ENCODE measurements at places on chromosomes 5 and 9.

- DNase-seq = no peak
Observed at GRCh38 chr5:38478166-38478565, 78.3 kb downstream of the LIFR start.

DNA sequence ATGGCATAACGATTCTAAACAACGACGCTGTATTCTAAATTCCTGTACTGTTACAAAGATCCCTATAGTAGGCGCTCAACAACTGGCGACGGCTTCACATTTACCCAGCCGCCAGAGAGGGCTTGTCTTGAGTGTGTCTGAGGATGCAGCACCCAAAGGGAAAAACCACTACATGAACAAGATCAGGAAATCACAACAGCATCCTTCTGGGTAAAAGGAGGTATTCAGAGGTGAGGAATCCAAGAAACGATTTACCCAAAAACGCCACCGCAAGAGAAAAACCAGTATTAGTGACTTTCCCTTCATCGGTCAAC, 711 bp downstream of the TTC33 start:
- no peak for DNase-seq

GRCh38 chr5:177973066-177973635, 22.9 kb downstream of the PROP1 start:
- DNase-seq = no peak

- DNase-seq = no peak
Observed at GRCh38 chr5:91562922-91563321, 179.8 kb upstream of the ARRDC3 start.

DNA sequence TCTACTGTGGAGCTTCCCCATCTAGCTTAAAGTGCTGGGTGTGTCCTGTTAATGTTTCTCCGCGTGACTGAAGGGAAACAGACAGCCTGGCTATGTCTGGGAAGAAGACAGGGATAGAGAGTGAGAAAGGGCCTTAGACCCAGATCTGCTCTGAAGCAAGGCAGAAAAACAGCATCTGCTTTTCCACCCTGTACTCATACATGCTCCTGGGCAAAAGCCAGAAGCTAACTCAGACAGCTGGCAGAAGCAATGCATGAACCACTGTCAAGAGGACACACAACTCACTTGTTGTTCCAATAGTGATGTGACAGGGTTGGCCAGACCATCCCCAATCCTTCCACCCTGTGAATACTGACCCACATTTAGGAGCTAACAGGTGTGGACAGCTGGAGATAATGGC, 63.3 kb downstream of the DPYSL3 start:
- DNase-seq = no peak

DNA sequence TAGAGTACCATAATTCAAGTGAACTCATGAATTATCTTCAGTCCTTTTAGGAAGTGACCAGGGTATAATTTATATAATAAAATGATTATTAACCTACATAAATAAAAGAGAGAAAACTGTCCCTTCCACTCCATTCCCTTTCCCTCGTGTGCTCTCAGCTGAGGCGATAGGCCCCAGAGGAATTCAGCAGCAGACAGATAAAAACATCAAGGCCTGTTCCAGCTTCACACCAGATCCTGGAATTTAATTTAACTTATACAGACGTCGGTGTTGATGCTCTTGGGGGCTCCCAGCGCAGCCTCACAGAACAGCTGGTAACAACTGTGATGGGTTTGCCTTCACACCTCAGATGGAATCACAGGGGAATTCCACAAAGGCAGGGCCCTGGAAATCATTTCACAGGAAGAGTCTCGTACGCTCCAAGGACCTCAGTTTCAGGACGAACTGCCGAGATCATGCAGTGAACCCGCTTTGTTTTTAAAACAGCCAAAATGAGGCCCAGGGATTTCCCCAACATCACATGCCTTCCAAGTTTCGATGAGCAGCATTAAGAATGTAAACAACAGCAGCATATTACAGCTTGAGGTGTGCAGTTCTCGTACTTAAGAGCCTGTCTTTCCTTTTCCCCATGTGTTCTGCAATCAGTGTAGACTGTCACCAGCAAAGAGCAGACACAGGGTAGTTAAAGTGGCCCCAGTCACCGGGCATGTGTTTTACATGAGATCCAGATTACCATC, 73.6 kb upstream of the ALDH1B1 start:
- peak; percentile 53 for DNase-seq

- DNase-seq = no peak
Observed at GRCh38 chr5:1544294-1544961, 20.7 kb upstream of the LPCAT1 start.

DNA sequence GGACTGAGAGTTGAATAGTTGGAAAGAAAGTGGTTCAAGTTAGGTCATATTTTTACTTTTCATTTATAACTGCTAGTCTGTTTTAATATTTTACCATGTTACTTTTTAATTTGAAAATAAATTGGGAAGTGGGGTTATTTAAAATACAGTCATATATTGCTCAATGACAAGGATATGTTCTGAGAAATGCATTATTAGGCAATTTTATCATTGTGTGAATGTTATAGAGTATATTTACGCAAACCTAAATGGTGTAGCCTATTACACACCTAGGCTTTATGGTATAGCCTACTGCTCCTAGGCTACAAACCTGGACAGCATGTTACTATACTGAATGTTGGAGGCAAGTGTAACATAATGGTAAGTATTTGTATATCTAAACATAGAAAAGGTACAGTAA, 5.2 kb downstream of the CCDC152 start:
- DNase-seq = no peak

- DNase-seq = peak; percentile 39
Observed at GRCh38 chr9:76459694-76460635, 983 bp downstream of the GCNT1 start.

DNA sequence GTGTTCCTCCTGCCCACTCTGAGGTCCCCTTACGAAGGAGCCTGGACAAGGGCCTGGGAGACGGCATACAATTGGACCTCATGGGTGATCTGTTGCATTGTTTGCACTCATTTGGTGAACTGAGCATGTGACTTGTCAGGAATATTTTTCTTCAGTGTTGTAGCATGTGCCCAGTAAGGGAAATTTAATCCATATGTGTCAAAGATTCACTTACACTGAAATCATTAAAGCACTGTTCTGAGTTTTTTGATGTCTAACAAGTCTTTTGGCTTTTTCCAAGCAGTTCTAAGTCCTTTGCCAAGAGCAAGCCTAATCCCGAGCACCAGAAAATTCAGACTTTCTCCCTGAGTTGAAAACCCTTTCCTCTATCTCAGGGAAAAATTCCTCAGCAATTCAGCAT, 61.6 kb upstream of the RPS23 start:
- no peak for DNase-seq

DNA sequence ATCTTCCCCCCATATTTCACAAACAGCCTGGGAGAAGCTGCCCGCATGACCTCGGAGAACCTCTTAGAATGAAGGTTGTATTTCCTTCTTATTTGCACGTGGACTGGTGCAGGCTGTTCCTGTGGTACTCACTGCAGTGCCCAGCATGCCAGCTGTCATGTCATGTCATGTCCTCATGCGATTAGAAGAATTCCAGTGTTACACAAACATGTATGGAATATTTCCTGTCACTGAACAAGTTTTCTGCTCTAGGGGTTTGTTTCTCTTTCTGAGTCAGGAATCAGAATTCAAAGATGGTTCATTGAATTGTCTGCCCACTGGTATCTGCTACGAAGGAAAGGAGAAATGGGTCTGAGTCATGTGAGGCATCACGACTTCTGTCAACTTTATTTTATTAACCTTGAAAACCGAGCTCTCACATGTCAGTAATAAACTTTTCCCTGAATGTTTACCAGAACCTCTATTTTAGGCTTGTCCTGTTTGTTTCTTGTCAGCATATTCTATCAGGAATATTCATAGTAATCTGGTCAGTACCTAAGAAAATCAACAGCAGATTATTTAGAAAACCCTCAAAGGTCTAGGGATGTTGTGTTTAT, 415.6 kb downstream of the GADD45G start:
- DNase-seq = no peak

DNA sequence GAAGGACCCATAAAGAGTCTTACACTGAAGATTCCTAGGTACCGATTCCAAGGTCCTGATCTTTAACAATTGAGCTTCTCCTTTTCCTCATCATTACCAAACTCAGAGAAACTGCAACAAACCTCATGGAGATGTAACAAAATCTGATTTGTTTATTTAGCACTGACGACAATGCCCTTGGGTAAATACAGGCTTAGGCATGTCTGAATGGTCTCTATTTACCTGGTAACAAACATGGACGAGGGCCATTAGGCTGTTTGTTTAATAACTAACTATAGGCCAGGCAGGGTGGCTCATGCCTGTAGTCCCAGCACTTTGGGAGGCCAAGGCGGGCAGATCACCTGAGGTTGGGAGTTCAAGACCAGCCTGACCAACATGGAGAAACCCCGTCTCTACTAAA, 333.3 kb downstream of the AGTPBP1 start:
- no peak for DNase-seq

- DNase-seq = no peak
Observed at GRCh38 chr5:1779782-1780613, 19.6 kb downstream of the MRPL36 start.

GRCh38 chr5:50663636-50664035, 2.8 kb upstream of the PARP8 start:
- no peak for DNase-seq

DNA sequence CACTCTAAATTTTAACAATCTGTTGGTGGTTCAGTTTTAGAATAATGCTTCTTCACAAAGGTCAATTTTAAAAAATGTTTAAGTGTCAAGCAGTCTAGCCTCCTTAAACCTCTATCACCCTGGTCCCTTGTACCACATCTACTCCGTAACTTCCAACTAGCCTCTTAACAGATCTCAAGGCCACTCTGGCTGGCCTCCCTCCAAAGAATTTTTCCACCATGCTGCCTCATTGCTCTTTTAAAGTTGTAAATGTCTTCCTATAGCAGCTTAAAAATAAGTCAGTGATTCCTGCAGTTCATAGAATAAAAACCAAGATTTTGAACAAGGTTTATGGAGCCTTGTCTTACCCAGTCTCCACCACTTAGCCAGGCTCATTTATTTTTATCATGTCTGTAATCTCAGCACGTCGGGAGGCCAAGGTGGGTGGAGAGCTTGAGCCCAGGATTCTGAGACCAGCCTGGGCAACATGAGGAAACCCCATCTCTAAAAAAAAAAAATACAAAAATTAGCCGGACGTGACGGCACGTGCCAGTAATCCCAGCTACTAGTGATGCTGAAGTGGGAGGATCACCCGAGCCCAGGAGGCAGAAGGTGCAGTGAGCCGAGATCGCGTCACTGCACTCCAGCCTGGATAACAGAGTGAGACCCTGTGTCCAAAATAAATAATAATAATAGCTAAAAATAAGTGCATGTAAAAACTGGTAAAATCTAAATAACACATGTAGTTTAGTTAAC, 924.9 kb upstream of the DMAC1 start:
- no peak for DNase-seq

- DNase-seq = no peak
Observed at GRCh38 chr5:180323160-180323559, 30.0 kb downstream of the GFPT2 start.

GRCh38 chr5:130720355-130720754, 444.7 kb downstream of the HINT1 start:
- DNase-seq = no peak

- peak; percentile 21 for DNase-seq
Observed at GRCh38 chr5:90558344-90559192, at the start of gene ADGRV1. ADGRV1 (plus strand) TSS chr5:90558797; CDS start chr5:90558896, 99 bp downstream.

DNA sequence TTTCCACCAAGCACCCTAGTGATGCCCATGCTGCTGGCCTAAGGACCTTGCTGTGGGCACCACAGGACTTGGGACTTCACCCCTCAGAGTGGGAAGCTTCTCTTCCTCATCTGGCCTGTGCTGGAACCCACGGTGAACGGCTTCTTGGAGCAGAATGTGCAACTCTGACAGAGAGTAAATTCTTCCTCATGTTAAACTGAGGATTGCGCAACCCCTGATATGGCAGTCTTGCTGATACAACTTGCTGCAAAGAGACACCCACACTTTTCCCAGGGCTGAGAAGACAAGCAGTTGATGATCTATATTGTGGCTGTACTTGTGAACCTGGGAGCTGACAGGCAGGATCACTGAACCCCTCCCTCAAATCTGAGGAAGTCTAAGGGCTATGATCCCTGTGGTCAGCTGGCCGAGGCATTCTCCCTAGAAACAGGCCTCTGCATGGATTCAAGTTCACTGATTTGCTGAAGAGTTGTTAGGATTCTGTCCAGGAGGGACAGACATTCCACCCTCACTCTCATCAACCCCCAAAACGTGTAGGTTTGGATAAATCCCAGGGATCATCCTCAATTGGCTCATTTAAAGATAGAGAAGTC, 307.2 kb downstream of the MTRR start:
- no peak for DNase-seq

DNA sequence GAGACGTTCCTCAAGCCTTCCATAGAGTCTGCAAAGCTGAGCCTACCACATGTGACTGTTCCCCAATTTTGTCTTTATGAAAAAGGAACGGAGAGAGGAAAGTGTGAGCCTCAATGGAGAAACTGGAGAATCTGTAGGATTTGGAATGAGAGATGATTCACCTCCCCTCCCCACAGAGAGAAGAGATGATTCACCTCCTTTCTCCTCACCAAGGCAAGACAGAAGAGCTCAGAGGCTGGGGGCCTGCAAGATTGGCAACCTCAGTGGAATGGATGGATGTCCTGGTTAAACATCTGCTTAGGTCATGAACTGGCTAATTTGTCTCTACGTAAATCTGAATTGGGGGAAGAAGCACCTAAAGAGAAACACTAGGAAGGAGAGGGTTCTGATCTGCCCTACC, 17.0 kb upstream of the MOCS2 start:
- DNase-seq = no peak

- DNase-seq = no peak
Observed at GRCh38 chr9:99282406-99282805, 60.3 kb downstream of the SEC61B start.

DNA sequence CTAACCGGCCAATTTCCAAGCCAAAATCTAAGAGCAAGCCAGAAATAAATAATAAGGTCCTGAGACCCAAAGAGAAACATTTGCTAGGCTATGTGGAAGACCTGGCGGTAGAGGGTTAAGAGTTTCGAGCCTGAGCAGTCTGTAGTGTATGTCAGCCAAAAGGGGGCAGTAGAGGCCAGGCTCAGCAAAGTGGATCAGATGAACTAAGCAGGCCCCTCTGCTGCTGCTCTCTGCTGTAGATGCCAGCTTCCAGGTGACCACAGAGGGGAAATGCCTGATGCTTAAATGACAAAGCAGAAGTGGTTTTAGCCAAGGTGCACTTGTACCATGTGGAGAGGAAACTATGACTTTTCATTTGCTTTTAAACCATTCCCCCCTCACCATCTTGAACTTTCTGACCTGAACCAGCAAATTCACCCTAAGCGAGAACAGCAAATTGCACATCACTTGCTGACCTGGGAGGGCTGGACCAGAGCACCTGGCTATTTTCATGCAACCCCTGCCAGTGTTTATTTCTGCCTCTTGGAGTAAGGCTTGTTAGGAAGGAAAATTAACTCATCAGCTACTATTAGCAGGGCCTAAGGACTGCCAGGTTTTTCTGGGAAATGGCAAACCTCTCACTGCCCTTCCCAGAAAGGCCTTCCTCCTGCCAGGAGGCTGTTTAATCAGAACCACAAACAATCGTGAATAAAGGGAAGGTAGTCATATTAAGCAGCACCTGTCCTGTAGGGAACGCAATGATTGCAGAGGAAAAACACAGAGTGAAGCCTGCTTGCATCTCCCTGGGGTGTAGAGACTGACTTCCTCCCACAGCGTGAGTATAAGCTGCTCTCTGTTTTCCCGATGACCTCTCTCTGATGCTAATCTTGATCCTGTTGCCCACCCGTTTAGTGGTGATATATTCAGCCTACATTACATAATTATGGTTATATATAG, 818.2 kb downstream of the TLR4 start:
- peak; percentile 23 for DNase-seq

- no peak for DNase-seq
Observed at GRCh38 chr9:116774421-116775180, 87.5 kb downstream of the TRIM32 start.

GRCh38 chr9:89780959-89781358, 176.1 kb downstream of the GADD45G start:
- no peak for DNase-seq

GRCh38 chr9:98101868-98102273, 17.2 kb downstream of the TRIM14 start:
- peak; percentile 81 for DNase-seq

Data from GM06990 (cell line).